ENCODE measurements at places on chromosomes 2 and 18. TPM values are rescaled to one million over a fixed set of nuclear protein-coding genes. Genes with fewer than 3 reads are reported as not detected.

- H3K4me3 ChIP-seq: no peak overlapping the region
- no peaks in the 10 kb centered on the region for H3K27me3 ChIP-seq
- no peak for DNase-seq
- no peaks in the 10 kb centered on the region for H3K4me1 ChIP-seq
- H3K27ac ChIP-seq: no peak overlapping the region
- H3K36me3 ChIP-seq: no peaks in the 10 kb centered on the region
Measured at GRCh38 chr2:207996848-207997247, 28.5 kb downstream of the PLEKHM3 start.

GRCh38 chr2:161436411-161436810 lies 20.3 kb downstream of the TBR1 start:
- no peak for DNase-seq
- no peaks in the 10 kb centered on the region for H3K4me1 ChIP-seq
- H3K27ac ChIP-seq: no peak overlapping the region
- no peaks in the 10 kb centered on the region for H3K36me3 ChIP-seq
- H3K27me3 ChIP-seq: no peaks in the 10 kb centered on the region
- no peak overlapping the region for H3K4me3 ChIP-seq

DNA sequence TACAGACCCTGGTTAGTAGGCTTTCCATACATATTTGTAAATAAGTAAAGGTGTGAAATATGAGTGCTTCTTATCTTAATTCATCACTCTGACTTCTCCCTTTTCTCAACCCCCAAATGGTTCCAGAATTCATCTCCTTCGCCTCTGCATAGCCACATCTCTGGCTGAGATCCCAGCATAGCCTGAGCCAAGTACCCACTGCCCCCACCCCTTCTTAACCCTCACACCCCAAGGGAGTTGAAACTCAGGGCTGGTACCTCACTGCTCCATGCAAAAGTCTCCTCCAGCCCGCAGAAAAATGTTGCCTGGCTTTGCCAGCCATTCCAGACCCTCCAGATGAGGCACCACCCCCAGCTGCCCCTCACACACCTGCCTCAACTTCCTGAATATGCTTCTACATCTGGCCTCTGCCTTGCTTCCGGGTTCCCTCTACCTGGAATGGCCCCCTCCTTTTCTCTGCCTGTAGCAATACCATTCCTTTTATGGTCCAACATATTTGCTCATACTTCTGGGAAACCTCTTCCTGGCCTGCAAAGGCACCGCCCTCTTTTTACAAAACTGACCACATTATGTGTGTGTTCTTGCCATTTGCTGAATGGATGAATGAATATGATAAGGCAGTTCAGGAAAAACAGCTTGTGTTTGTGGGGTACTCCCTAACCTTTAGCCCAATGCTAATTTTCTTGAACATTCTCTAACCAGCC lies 112.8 kb downstream of the CELF4 start:
- no peaks in the 10 kb centered on the region for H3K36me3 ChIP-seq
- H3K4me3 ChIP-seq: no peak overlapping the region
- no peak overlapping the region for H3K27ac ChIP-seq
- no peaks in the 10 kb centered on the region for H3K27me3 ChIP-seq
- no peak for DNase-seq

GRCh38 chr2:200747668-200748618 lies 63.8 kb upstream of the BZW1 start:
- no peak overlapping the region for H3K4me3 ChIP-seq
- no peaks in the 10 kb centered on the region for H3K36me3 ChIP-seq
- DNase-seq: no peak
- no peak overlapping the region for H3K27ac ChIP-seq
- peaks cover 2% of the 10 kb centered on the region for H3K4me1 ChIP-seq
- H3K27me3 ChIP-seq: peaks cover 2% of the 10 kb centered on the region

DNA sequence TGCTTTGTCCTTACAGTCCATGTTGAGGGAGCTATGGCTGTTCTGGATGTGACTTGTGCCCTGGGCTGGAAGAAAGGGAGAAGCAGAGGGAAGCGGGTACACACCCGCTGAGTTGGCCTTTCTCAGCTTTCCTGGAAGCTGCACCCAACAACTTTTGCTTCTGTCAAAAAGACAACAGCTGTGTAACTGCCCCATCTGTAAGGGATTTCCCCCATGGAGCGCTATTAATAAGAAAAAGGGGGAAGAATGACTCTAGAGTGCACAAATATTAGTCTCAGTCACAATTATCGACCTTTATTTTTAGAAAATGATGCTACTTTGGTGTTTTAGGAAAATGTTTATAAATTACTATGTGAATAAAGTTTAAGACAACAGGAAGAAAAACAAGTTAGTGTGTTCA lies 368.3 kb downstream of the RAD51AP2 start:
- H3K27ac ChIP-seq: no peak overlapping the region
- H3K4me1 ChIP-seq: no peaks in the 10 kb centered on the region
- H3K36me3 ChIP-seq: no peaks in the 10 kb centered on the region

DNA sequence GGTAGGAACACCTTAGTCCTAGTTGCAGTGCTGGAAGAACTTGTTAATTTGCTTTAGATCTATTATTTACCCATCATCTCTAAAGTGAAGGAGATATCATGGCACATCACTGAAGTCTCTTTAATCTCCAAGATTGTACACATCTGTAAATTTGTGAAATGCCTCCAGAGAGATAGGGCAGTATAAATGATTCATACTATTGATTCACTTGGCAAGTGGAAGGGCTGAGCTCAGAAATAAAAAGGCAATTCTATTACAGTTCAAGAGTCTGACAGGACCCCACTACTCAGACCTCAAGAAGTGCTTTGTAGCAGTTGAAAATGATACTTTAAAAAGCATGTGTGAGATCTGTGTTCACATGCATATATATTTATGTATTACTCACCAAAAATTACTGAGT lies 489.3 kb downstream of the DCC start:
- no peak for DNase-seq
- no peaks in the 10 kb centered on the region for H3K27me3 ChIP-seq
- no peaks in the 10 kb centered on the region for H3K36me3 ChIP-seq
- H3K4me1 ChIP-seq: no peaks in the 10 kb centered on the region
- no peak overlapping the region for H3K4me3 ChIP-seq

DNA sequence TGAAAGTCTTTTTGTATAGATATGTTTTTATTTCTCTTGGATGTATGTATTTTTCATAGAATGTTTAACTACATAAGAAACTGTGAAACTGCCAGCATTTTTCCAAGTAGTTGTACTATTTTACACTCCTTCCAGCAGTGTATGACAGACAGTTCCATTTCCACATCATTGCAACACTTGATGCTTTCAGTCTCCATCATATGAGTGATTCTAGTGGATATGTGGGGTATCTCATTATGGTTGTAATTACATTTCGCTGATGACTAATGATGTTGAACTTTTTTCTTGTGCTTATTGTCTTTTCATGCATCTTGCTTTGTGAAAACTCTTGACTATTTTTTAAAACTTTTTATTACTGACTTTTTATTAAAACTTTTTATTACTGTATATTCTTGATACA lies 101.4 kb downstream of the ARHGAP28 start:
- H3K4me3 ChIP-seq: no peak overlapping the region
- no peak for DNase-seq

DNA sequence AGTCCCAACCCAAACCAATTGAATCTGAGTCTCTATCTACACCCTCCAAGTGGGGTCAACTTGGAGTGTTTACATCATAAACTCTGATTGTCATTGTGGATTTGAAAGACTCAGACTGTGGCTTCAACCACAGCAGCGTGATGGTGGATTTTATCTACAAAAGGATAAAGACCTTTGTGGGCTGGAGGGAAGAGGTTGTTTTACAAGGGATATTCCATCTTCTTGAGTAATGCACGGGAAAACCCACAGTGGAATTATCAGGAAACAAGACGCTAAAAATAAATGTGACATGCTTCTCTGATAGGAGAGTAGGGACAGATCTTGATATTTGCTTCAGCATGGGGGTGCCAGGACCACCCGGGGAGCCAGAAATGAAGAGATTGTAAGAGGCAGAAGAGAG lies 93.5 kb downstream of the LPIN1 start:
- no peaks in the 10 kb centered on the region for H3K27me3 ChIP-seq
- no peaks in the 10 kb centered on the region for H3K36me3 ChIP-seq
- H3K27ac ChIP-seq: no peak overlapping the region
- H3K4me1 ChIP-seq: no peaks in the 10 kb centered on the region

DNA sequence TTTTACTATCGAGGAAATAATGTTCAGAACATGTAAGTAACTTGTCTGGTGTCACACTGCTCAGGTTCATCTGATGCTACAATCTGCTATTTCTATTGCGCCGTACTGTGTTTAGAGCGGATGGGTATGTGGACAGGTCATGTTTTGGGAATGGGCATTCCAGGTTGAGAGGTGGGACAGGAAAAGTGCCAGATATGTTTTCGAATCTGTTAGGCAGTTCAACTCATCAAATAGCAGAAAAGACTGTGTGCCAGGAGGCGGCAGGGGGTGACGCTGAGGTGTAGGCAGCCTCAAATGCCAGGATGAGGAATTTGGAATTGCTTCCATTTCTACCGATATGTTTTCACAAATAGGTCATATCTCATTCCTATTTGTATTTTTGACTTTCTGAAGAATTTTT lies 123.8 kb downstream of the HRH4 start:
- no peak overlapping the region for H3K4me3 ChIP-seq
- DNase-seq: no peak
- H3K27me3 ChIP-seq: no peaks in the 10 kb centered on the region
- H3K36me3 ChIP-seq: no peaks in the 10 kb centered on the region

DNA sequence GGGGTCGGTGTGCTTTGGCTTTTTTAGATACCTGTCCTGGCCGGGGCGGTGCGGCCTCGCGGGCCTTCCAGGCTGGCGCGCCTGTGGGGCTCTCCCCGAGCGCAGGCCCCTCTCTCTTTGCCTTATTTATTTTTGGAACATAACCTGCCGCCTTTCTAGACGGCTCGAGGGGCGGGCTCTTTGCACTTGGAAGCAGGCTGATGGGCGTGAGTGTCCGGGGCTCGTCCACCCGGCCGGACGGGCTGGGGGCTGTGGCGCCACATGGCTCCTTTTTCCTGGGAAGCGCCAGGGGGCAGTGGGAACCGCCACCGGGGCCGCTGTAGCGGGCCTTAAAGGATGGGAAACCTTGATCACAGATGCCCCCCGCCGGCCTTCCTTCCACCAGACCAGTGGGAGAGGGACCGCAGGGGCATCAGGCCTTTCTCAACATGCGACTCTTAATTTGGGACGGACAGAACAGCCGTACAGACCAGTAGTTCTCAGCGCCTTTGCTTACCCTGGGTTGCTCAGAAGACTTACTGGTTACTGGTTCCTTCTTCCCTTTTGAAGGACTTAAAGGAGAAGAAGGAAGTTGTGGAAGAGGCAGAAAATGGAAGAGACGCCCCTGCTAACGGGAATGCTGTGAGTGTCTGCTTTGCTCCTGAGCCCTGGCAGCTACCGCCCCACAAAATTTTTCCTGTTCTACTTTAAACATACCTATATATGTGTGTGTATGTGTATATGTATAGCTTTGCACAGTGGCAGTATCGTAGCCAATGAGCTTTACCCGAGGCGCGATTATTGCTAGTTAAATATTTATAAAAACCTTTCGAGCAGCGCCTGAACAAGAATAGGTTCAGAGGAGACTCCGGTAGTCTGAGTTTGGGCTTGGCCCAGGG lies 2.7 kb downstream of the PTMA start:
- H3K27ac ChIP-seq: peak overlapping the region; percentile 98
- H3K36me3 ChIP-seq: peaks cover 6% of the 10 kb centered on the region
- H3K27me3 ChIP-seq: no peaks in the 10 kb centered on the region

GRCh38 chr2:239715606-239716005 lies 309.5 kb downstream of the NDUFA10 start:
- DNase-seq: no peak
- H3K4me3 ChIP-seq: no peak overlapping the region
- H3K27ac ChIP-seq: no peak overlapping the region
- no peaks in the 10 kb centered on the region for H3K4me1 ChIP-seq
- peaks cover 15% of the 10 kb centered on the region for H3K27me3 ChIP-seq

- no peak overlapping the region for H3K27ac ChIP-seq
- H3K36me3 ChIP-seq: no peaks in the 10 kb centered on the region
- no peaks in the 10 kb centered on the region for H3K27me3 ChIP-seq
- H3K4me1 ChIP-seq: peaks cover 5% of the 10 kb centered on the region
- H3K4me3 ChIP-seq: no peak overlapping the region
Measured at GRCh38 chr2:119438726-119439284, 7.2 kb downstream of the TMEM37 start.

DNA sequence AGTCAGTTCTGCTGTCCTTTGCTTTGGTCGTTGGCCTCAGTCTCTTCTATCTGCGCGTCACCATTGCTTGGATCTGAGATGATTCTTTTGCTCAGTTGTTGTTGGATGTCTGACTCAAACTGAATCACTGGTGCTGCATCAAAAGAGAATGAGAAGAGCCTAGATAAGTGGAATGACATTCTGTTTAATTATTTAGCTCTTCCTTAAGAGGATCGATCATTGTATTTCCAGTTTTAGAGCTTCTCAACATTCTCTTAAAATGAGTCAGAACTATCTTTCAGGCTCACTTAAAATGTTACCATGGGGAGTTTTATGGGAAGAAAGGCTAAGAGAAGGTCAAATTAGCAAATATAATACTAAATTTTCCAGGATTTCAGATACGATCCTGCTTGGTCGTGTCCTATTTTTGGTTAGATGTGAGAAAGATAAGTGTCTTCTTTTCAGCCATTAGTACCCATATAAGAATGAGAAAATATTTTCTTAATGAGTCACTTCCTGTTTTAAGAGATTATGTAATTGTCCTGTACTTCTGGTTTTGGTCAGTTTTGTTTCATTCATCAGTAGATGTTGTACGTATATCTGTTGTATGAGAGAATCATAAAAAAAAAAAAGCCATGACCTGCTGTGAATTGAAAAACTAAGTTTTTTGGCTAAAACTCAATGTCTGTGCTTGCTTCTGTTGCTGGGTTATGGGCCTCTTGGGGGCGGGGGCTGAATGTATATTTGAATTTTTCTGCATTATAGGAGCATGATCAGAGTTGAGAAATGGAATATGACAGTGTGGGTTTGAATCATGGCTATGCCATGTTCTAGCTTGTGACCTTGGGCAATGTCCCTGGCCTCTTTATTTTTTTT lies 31.6 kb upstream of the CASP10 start:
- peaks cover 31% of the 10 kb centered on the region for H3K4me1 ChIP-seq
- no peak for DNase-seq
- H3K4me3 ChIP-seq: no peak overlapping the region
- H3K27me3 ChIP-seq: no peaks in the 10 kb centered on the region
- peaks cover 26% of the 10 kb centered on the region for H3K36me3 ChIP-seq

DNA sequence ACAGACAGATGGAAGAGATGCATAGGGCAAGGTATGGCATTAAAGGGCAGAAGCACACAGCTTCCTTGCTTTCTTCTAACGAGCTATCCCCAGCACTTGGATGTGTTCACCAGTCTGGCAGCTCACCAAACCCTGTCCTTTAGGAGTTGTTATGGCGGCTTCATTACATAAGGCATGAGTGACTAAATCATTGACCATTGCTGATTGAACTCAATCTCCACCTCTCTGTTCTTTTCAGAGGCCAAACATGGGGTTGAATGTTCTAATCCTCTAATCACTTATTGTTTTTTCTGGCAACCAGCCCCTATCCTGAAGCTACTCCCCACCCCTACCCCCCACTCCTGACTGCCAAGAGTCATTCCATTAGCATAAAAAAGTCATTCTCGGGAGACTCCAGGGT lies 301.8 kb downstream of the XIRP2 start:
- H3K27ac ChIP-seq: no peak overlapping the region
- H3K36me3 ChIP-seq: no peaks in the 10 kb centered on the region
- no peak for DNase-seq
- no peak overlapping the region for H3K4me3 ChIP-seq

- H3K27ac ChIP-seq: no peak overlapping the region
- DNase-seq: no peak
- no peaks in the 10 kb centered on the region for H3K27me3 ChIP-seq
- H3K4me3 ChIP-seq: no peak overlapping the region
Measured at GRCh38 chr18:33749834-33750233, 171.8 kb downstream of the ASXL3 start.

Gene CNDP1
- total RNA-seq: not detected

Gene SPC25
- total RNA-seq: 2.2 TPM

Gene PTMA
- 1,121 TPM for total RNA-seq

Gene ADRA2B
- total RNA-seq: 0.04 TPM

Gene CENPA
- total RNA-seq: 6.5 TPM

Gene AMER3
- not detected for total RNA-seq

Gene GPAT2
- total RNA-seq: 0.62 TPM

Gene MATN3
- 0.45 TPM for total RNA-seq

Measured in esophagus squamous epithelium (tissue), 5 donors.